ENCODE measurements at places on chromosomes 1 and 21.

DNA sequence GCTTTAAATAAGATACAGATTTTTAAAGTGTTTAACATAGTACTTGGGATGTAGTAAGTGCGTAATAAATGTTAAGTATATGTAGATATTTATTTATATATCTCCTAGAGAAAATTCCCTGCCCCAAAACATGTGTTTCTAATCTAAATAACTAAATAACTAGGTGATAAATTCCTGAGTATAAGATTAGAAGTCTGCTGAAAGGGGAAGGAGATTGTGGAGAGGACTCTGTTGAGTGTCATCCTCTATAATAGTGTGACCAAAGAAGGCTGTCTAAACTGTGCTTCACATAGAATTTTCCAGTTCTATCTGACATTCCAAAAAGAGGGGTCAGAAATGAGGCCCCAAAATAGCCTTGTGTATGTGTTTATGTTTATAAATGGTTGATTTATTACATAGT, 590.5 kb upstream of the ADAMTS5 start:
- DNase-seq, result no peak

GRCh38 chr1:180971273-180971997, 51.2 kb downstream of the STX6 start:
- no peak for DNase-seq

DNA sequence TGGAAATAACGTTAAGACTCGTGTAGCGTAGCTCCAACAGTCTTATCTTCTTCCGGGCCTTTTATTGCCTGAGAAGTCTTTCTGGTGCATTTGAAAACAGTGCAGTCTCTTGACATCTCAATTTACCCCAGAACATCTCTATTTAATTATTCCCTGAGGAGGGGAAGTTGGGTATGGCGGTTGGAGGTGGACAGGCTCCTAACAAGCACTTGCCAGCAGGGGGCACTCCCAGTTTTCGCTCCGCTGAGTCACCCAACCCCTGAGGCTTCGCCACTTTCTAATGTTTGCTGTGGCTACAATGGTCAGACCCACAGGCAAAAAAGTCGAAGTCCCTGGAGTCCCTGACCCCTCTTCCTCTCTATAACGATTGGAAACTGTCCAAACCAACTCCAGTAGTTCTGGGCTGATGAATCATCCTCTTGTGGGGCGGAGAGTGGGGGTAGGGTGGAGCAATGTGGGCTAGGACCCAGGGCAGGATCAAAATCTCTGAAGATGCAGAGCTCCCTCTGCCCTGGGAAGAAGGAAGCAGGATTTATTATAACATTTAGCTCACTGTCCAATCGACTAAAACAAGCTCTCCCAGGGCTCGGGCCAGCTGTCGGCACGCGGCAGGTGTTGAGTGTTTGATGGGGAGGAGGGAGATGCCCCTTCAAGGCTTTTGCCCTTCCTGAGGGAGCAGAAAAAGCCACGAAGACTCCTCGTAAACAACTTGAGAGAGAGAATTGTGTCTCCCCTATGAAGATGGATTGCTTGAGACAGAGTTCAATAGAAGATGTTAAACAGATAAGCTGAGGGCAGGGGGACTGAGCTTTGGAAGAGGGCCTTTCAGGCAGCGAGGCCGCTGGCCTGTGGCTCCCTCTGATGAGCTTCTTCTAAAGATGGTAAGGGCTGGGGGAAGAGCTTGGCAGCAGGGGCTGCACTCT, 85.7 kb downstream of the BRINP2 start:
- peak; percentile 61 for DNase-seq

- no peak for DNase-seq
These were observed 12.4 kb downstream of the SLC26A9 start for GRCh38 chr1:205930799-205931281.

DNA sequence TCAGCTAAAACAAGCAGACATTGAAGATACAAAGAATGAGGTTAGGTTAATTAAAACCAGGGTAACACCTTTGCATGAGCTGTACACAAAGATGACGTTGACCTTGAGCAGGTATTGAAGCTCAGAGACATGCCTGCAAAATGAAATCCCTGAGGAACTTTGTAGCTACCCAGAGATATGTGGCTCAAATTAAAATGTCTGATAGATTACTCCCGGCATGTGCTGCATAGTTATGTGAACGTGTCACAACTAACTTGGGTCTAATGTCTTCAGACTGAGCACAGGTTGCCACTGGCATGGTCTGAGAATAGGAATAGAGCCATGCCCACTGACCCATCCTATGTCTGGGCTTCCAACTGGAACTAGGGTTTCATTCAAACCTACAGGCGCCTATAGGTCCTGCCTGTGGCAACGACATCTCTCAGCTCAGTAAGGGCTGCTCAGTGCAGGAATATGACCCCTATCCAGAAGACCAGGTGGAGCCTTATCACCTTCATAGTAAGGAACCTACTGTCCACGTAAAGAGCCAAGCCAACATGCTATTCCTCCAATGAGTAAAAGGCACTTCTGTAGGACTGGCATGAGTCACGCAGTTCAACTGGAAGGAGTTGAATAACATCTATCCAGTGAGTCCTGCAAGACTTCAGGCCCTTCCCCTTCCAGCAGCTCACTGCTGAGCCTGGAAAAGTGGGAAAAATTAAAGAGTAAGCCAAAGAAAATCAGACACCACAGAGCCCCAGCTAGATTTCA, 60.7 kb downstream of the PRKAB2 start:
- no peak for DNase-seq

DNA sequence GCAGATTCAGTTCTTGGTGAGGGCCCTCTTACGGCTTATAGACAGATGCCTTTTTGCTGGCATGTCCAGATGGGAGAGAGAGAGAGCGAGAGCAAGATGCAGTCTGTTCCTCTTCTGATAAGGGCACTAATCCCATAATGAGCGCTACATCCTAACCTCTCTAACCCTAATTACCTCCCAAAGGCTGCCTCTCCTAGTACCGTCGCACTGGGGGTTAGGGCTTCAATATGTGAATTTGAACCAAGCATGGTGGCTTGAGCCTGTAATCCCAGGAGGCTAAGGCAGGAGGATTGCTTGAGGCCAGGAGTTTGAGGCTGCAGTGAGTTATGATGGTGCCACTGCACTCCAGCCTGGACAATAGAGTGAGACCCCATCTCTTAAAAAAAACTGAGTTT, 10.5 kb upstream of the SDE2 start:
- no peak for DNase-seq

DNA sequence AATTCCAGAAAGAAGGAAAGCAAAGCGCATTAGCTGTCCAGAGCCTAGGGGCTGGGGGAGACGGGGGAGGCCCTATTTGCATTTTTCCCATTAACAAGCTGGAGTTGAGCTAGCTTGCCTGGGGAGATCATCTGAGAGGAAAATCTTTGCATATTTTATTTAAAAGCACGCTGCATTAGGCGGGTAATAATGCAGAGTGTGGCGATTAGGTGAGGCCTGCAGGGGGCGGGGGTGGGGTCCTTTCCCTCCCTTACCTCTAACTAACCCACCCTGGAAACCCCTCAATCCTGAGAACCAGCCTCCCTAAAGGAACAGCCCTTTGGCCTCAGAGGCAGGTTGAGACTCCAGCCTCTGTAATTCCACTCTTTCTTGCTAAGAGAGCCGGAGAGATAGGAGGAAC, 16.2 kb downstream of the C1orf216 start:
- peak; percentile 95 for DNase-seq

DNA sequence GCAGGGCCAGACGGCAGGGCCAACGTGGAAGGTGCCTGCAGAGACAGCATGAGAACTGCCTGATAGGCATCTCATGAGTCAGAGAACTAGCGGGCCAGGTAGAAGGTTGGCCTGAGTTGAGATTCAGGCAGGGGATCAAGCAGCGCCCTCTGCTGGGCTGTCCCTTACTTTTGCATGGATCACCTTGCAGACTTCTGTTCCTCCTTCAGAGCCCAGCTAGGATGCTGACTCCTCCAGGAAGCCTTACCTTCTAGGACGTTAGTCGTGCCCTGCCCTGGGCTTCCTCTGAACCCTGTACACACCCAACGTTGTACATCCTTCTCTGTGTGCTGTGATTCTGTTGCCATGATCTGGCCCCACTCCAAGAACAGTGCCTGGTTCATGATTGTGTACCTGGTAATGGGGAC, 231.3 kb upstream of the VAMP3 start:
- DNase-seq, result peak; percentile 14

GRCh38 chr1:180862305-180862704, 50.4 kb upstream of the KIAA1614 start:
- no peak for DNase-seq

- DNase-seq, result no peak
These were observed 22.2 kb upstream of the EPHB2 start for GRCh38 chr1:22688466-22688865.

DNA sequence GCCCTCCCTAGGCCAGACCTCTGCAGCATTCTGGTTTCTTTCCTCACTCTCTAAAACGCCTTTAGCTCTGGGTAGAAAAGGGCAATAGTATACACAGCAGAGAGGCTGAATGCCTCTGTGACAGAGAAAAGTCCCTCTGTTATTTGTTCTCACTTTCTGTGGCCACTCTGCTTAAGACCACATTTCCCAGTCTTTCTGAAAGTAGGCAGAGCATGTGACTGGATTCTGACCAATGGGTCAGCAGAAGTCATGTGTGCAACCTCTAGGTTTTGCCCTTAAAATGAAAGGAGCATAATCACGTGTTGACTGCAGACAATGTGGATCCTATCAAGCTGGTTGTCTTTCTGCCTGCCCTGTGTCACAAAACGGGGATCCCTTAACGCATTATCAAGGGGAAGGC, 79.7 kb upstream of the MARK1 start:
- no peak for DNase-seq

- DNase-seq, result peak; percentile 19
These were observed 276.3 kb upstream of the GREM2 start for GRCh38 chr1:240888039-240888786.

DNA sequence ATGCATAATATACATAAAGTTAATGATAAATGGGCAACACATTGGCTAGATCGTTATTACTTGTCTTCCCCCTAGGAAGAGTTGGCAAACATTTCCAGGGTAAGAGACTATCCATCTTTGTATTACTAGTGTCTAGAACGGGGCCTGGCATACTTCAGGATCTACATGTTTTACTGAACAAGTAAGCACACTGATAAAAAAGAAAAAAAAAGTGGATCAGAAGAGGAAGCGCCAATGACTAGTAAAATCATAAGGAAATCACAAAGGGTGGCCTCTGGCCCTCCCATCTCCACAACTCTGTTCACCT, 482 bp downstream of the TM2D1 start:
- DNase-seq, result no peak

GRCh38 chr1:32872192-32872460, 1.4 kb upstream of the FNDC5 start:
- DNase-seq, result no peak

GRCh38 chr1:6097117-6097595, 51.5 kb downstream of the KCNAB2 start:
- no peak for DNase-seq

- DNase-seq, result no peak
These were observed 28.0 kb downstream of the NOL9 start for GRCh38 chr1:6526316-6526715.

GRCh38 chr1:32706491-32706890, 3.9 kb upstream of the SYNC start:
- DNase-seq, result no peak

GRCh38 chr1:74323937-74324473, 88.8 kb downstream of the TNNI3K start:
- no peak for DNase-seq

DNA sequence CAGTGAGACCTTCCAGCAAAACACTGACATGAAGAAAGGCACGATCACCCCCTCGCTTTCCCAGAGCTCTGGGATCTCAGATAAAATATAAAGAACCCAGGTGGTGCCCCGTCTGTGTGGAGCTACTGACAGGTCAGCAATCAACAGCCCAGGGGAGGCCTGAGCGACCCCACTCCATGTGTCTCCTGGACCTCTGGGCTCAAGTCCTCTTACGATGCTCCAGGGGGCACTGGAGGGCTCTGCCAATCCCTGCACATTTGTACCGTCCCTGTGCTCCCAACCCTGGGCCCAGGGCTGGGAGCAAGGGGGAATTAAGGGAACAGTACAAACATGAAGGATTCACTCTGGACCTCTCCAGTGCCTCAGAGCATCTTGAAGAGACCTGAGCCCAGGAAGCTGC, 12.5 kb downstream of the S100A7A start:
- no peak for DNase-seq

DNA sequence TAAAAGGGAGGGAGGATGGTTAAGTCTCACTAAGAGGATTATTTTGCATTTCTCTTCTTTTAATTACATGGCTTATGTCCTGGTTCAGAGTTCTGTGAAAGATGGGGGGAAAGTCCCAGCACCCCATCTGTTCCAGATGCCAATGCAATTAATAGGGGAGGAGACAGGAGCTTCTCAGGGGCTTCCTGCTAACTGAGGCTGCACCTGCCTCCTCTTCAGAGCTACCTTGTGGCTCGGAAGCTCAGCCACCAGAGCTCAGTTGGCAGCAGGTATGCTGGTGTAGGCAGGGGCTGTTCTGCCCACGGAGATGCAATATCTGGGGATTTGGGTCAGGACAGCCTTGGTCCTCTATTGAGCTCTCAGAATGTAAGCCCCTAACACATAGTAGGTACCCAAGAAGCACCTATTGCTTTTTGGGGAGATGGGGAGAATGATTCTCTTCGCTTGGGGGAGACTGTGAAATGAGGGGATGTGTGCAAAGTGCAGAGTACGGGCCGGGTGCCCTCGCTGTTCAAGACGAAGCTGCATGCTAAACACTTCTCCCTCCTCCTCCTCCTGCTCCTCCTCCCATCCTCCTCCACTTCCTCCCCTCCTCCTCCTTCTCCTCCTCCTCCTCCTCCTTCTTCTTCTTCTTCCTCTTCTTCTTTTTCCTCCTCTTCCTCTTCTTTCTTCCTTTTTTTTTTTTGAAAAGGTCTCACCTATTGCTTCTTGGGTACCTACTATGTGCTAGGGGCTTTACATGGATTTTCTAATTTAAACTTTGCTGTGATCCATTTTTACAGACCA, 279.0 kb downstream of the PTPRU start:
- DNase-seq, result no peak

DNA sequence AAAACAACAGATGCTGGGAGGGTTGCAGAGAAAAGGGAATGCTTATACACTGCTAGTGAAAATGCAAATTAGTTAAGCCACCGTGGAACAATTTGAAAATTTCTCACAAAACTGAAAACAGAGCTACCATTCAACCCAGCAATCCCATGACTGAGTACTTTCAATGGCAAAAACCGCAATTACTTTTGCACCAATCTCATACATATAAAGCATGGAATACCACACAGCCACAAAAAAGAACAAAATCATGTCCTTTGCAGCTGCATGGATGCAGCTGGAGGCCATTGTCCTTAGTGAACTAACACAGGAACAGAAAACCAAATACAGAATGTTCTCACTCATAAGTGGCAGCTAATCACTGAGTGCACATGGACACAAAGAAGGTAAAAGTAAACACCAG, 6.3 kb upstream of the OR2T8 start:
- no peak for DNase-seq

DNA sequence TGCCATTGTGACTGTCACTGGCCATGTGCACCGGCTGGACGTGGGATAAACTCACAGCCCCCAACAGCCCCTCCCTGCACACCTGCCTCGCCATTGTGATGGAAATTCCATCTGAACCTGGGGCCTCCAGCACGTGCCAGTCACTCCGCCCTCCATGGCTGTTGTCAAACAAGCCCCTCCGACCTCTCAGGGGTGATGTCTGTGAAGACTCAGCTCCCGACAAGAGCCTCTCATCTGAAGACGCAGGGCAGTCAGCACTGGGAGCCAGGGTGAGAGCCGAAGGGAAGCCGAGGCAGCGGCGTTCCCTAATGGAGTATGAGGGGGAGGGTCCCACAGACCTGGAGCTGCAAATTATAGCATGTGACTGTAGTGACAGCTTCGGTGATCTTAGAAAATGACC, 1.4 kb upstream of the KRTAP10-2 start:
- DNase-seq, result no peak

Measured in NCI-H526 (cell line).